ENCODE measurements at places on chromosomes 5 and 9.

GRCh38 chr5:6631441-6631840, 1.4 kb downstream of the NSUN2 start:
- DNase-seq = no peak

GRCh38 chr9:3884736-3885135, 358.9 kb upstream of the RFX3 start:
- no peak for DNase-seq

DNA sequence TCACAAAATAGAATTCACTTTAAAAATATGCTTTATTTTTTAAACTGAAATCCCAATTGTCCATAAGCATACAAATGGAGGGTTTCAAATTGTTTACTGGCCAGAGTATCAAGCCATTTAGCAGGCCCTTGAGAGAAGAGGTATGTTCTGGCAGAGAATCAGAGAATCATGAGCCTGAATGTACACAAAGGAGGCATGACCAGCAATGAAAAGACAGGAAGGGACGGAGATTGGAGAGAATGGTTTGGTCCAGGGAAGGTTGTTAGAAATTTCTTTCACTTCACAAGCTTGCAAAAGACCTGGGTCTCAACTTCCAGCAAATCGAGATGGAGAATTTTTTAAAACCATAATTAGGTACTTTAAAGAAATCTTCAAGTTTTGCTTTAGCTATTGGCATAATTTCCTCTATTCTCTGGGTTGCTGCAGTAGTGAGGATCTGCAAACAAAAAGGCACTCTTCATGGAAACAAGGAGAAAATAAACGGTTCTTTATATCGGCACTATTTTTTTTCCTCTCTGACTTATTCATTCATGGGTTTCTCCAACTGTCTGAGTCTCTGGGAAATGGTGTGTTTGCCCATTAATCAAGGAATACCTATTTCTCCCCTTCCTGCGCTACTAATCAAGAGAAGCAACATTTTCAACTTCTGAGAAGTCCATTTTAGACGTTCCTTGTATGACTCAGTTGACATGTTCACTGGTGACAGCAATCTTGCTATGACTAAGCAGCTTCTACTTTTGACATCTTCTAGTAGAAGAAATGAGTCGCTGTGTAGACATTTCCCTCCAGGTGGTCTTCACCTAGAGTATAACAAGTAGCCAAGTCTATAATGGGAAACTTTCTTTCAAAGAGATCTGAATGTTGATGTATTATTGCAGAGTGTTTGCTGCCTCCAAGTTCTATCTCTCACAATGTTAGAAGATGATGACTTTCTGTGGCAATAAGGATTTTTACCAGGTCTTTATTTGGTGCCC, 23.1 kb upstream of the ERCC6L2 start:
- no peak for DNase-seq

DNA sequence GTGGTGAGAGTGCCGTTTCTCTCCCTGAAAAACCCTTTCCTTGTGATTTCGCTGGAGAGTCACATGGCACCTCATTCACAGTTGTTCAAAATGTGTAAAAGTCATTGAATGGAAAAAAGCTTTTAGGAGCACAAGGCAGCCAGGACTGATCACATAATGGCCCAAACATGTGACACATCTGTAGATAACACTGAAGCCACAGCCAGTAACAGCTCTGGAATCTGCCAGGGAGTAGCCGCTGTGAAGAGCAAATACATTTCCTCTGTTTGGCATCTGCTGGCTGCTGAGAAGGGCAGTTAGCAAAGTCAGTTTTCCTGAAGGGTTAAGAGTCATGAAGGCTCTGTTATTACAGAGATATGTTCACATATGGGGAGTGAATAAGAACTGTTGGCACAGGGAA, 271.8 kb downstream of the NNT start:
- no peak for DNase-seq

GRCh38 chr5:33299621-33300208, 141.1 kb upstream of the TARS1 start:
- DNase-seq = no peak

DNA sequence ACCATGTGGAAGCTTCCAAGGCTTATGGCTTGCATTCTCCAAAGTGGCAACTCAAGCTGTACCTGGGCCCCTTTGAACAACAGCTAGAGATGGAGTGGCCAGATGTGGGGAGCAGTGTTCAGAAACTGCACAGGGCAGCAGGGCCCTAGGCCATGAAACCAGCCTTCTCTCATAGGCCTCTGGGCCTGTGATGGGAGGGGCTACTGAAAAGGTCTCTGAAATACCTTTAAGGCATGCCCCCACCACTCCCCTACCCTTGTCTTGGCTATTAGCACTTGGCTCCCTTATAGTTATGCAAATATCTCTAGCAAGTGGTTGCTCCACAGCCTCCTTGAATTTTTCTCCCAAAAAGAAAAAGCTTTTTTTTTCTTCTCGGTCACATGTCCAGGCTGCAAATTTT, 1014.6 kb downstream of the DTWD2 start:
- DNase-seq = no peak

Measured in fibroblast of skin of left biceps (primary cell).